A673 (cell line): ENCODE measurements at places on chromosomes 13 and 19.

DNA sequence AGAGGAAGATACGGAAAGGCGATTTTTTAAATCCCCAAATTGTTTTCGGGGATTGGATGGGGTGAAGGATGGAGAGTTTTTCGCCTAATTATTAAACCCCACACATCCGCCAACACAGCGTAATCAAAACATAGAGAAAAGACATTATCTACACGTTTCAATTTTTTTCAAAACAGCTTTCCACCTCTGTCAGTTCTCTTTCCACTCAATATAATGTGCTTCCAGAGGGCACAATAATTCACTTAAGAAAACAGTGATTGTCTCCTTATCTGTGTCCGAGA is 435 bp upstream of the OBI1 start:
- DNase-seq: no peak

GRCh38 chr13:65301506-65301905 is 1928.6 kb downstream of the PCDH9 start:
- DNase-seq: no peak

- DNase-seq: no peak
Measured at GRCh38 chr19:38710928-38711725, 33.1 kb downstream of the CAPN12 start.

DNA sequence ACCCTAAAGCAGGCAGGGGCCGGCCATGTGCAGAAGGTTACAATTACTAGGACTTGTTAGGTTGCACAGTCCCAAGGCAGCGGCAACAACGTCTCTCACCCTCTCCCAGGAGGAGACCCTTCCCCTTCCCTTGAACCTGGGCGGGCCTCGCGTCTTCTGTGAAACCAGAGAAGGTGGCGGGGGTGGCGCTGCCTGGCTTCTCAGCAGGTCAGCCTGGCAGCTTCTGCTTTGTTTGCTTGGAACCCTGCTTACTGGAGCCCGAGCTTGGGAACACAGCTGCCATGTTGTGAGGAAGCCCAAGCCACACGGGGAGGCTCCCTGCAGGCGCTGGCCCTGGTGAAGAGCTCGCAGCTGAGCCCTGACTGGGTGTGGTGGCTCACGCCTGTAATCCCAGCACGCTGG is 15.5 kb downstream of the MKNK2 start:
- DNase-seq: no peak

DNA sequence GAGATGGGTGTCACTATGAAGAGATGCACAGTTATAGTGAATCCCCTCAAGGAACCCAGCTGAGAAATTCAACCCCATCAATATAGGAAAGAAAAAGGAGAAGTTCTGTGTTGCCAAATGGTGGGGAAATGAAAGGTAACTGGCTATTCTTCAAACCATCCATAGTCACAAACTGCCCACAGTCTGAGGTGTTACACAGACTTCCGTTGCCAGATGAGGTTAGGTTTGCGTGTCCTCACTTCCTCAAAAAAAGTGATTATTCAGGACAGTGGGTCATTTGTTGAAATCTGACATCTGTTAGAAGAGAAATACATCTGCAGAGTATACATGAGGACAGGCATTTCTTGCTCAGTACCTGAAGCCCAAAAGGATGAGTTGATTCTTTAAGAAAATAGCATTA is 9.0 kb downstream of the SIGLEC5 start:
- DNase-seq: no peak

DNA sequence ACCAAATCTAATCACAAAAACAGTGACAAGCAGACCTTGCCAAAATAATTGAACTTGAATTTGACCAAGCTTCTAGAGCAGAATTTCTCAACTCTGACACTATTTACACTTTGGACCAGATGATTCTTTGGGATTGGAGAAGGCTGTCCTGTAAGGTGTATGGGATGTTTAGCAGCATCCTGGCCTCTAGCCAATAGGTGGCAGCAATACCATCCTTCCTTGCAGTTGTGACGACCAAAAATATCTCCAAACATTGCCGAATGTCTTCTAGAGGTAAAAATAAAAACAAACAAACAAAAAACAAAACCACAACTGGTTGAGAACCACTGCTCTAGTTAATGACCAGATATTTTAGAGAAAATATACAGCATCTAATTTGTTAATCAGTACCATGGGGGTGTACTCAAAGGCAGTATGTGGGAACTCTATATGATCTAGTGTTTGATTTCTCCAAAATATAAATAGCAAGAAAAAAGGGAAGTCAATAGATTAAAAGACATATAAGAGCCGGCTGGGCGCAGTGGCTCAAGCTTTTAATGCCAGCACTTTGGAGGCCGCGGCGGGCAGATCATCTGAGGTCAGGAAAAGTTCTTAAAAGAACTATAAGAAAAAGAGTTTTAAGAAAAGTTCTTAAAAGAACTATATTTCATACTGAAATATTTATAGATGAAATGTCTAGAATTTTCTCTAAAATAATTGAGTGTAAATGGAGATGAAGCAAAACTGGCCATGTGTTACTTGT is 60.9 kb upstream of the ZNF527 start:
- DNase-seq: no peak
